ENCODE measurements at places on chromosomes 13 and 19.

GRCh38 chr13:98447881-98448641 lies 128.8 kb downstream of the STK24 start:
- DNase-seq, result peak; percentile 39

DNA sequence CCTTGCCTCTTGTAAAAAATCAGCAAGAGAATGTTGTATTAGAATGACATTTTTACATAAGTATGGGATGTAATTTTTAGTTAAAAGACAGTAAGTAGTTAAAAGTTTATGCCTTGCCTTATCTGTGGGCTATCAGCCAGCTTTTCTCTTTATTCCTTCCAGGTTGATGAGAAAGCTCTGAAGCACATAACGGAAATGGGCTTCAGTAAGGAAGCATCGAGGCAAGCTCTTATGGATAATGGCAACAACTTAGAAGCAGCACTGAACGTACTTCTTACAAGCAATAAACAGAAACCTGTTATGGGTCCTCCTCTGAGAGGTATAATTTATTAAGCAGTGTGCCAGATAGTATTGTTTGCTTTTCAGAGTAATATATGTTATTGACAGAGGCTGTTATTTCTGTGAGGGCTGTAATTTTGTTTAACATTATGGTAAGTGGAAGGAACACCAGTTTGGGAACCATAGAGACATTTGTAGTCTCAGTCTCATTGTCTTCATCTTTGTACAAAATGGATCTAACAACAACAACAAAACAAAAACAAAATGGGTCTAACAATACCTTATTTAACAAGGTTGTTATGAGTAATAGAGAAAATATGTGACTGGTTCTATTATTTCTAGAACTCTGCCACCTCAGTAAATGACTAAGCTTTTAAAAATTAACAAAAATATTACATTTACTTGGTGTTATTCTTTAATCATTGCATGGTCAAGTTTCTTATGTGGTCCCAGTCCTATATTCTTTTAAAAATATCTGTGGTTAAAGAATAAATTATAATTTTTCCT lies 112.8 kb downstream of the TDRD3 start:
- DNase-seq, result no peak

DNA sequence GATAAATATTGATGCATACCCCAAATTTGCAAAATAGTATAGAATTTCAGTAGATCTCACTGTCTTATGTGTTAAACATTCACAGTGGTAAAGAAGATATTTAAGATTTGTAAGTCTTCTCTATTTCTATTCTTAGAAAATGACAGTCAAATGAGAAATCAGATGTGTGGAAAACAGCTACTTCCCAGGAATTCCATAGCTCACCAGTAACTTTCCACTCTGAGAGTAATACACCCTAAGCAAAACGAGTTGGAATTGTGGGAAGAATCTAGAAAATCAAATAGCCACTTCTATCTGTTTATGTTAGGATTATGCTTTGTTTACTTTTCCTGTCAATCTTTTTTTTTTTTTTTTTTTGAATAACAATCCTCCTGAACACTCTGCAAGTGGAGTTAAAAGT lies 69.1 kb downstream of the FLT1 start:
- no peak for DNase-seq

DNA sequence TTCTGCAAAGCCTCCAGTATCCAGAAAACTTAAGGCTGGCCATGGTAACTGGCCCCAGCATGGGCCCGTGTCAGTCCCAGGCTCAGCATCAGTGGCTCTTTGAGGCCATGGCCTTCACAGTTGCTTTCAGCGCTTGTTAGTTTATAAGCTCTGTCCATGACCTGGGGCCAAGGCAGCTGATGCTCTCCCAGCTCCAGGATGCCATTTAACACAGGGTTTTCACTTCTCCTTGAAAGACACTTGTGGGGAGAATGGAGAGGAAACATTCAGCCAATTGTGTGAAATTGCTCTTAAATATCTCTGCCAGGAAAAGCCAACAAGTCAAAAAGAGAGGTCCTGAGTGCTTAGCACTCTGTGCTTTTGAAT lies 321.3 kb downstream of the FOXO1 start:
- no peak for DNase-seq

DNA sequence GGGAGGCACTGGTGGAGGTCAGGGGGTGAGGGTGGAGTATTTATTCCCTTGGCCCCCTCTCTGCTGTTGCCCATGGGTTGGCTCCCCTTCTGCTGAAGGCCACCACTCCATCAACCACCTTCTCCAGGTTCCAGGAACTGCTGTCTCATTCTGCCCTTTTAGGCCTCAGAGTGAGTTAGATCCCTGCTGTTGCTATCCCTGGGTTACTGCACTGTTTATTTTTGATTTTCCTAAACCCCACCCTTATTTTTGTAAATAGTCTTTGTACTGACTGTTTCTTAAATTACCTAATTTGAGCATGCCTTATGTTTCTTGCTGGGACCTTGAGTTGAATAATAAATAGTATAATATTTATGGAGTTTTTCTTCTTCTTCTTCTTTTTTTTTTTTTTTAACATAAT lies 132.8 kb downstream of the RGCC start:
- no peak for DNase-seq

- DNase-seq, result no peak
Observed at GRCh38 chr13:109698779-109699178, 87.6 kb downstream of the IRS2 start.

GRCh38 chr13:39415008-39415802 lies 187.8 kb downstream of the LHFPL6 start:
- peak; percentile 18 for DNase-seq

GRCh38 chr19:24033963-24034342 lies 53.0 kb upstream of the ZNF254 start:
- DNase-seq, result peak; percentile 43

DNA sequence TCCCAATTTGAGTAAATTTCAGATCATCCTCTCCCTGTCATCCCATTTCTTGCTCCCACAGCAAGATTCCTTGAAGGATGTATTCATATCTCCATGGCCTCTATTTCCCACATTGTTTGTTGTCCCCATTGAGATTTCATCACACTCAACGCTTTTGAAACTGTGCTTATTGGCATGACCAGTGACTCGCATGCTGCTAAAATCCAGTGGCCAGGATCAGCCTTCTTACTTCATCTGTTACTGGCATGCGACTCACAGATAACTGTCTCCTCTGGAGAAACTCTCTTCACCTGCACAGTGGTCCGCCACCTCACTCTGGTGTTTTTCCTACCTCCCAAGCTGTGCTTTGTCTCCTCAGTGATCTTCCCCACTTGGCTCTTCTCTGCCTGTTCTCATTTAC lies 95.8 kb downstream of the WASF3 start:
- no peak for DNase-seq

DNA sequence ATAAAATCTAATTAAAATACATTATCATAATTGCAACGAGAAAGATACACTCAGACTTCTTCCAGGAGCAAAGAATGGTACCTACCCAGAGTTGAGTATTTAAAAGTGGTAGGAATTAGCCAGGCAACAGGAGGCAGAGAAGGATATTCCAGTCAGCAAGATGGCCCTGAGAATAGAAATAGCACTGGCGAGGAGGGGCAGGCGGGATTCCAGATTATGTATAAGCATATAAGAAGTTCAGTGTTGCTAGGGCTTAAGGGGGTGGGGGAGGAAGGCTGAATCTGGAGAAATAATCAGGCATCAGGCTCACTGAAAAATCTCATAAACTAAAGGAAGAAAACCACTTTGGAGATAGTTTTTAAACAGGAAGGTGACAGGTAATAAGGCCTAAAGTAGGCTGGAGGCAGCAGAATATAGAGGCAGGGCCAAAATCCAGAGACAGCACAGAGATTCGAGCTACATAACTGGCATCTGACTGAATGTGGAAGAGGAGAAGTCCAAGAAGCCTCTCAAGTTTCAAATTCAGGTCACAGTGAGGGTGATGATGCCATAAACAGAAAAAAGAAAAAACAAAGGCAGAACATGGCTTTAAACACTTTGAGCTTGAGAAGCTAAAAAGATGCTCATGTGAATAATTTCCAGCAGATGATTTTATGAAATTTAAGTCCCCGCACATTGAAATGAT lies 7.5 kb downstream of the KPNA3 start:
- no peak for DNase-seq

GRCh38 chr13:113596321-113597200 lies 12.0 kb downstream of the TFDP1 start:
- no peak for DNase-seq

GRCh38 chr19:14347999-14348889 lies 33.0 kb upstream of the ADGRE5 start:
- no peak for DNase-seq

GRCh38 chr13:106484537-106485193 lies 50.8 kb downstream of the EFNB2 start:
- no peak for DNase-seq

- DNase-seq, result no peak
Observed at GRCh38 chr13:39670445-39670844, 15.0 kb downstream of the COG6 start.

DNA sequence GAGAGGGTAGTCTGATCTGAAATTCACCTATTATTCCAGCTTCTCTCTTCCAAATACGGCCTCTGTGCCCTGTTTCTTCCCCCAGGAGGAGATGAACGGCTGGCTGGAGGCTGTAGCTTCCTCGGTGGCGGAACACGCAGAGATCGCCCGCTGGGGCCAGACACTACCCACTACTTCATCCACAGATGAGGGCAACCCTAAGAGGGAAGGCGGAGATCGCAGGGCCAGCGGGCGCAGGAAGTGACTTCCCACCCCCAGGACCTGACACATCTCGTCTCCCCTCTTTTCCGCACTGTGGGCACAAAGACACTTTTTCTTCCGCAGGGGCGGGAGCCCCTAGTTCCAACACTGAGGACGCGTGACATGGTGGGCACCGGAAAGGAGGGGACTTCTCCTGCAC lies 1.3 kb upstream of the SHKBP1 start:
- DNase-seq, result no peak

- no peak for DNase-seq
Observed at GRCh38 chr19:16340092-16340491, 15.5 kb downstream of the KLF2 start.

GRCh38 chr19:7912144-7912696 lies 2.4 kb upstream of the TGFBR3L start:
- no peak for DNase-seq

DNA sequence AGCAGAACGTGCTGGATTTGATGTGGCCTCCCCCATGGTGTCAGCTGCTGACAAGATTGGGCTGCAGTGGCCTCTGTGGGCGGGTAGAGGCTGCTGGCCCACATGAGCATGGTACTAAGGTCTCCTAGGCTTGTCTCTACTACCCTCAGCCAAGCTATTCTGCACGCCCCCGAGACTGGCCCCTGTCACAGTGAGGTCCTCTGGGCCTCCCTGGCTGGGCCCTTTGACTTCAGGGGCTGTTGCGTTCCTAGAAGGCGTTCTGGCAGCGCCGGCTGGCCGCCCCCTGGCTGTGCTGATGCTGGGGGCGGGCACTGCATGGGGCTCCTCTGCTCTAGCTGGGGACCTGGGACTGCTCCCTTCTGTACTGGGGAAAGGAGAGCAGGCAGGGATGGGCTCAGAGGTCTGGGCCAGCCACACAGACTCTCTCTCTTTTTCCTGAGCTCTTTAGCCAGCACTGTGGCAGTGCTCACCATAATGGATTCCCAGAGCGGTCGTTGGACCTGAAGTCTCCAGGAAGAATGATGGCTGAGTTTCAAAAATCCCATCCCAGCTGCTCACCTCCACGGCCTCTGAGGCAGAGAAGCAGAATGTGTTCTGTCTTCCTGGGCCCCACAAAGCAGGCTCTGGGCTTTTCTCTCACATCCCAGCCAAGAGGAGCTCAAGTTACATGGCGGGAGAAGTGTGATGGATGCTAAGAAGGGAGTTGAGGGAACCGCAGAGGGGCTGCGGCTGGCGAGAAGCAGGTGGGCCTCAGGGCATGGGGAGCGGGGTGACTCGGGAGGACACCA lies 32.3 kb downstream of the TSSK6 start:
- DNase-seq, result no peak

- no peak for DNase-seq
Observed at GRCh38 chr19:30411714-30412113, 39.5 kb downstream of the ZNF536 start.

- no peak for DNase-seq
Observed at GRCh38 chr13:21034603-21035191, 26.7 kb downstream of the LATS2 start.

GRCh38 chr19:16911046-16911445 lies 22.2 kb downstream of the F2RL3 start:
- DNase-seq, result no peak

GRCh38 chr19:6423499-6424194 lies 964 bp downstream of the KHSRP start:
- no peak for DNase-seq

All from hypothalamus (tissue), 51 donors.